ENCODE measurements at places on chromosomes 5 and 9.

- DNase-seq: no peak
Measured at GRCh38 chr9:129002992-129003391, 25.1 kb downstream of the SH3GLB2 start.

DNA sequence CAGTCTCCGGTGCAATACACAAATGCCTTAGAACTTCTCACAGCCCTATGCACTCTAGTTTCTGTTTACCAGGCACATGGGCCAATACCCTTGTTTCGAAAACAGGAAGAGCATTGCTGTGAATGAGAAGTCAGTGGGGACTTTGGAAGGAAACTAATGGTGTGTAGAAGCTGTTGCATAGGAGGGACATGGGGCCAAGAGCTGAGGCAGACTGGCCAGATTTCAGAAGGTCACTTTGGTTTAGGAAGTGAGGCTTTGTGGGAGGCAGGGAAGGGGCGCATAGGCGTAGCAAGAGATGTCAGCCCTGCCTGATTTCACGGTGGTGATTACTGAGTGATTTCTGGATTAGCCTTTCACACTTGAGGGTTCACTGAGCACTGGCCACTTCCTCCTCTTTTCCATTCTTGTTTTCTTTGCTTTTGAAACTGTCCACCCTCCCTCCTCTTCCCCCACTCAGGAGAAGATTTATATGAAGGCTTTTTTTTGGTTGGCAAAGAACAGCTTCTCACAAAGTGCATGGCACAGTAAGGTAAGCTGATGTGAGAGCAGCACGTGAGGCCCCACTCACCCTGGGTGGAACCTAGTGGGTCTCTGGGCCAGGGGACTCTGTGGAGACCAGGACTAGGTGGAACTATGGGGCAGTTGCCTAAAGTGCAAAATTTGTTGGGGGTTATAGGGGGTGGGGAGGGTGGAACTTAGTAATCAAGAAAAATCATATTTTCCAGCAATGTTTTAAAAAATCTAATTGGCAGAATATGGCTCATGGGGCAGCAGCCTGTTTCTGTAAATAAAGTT, 6.1 kb upstream of the TMEM252 start:
- no peak for DNase-seq

DNA sequence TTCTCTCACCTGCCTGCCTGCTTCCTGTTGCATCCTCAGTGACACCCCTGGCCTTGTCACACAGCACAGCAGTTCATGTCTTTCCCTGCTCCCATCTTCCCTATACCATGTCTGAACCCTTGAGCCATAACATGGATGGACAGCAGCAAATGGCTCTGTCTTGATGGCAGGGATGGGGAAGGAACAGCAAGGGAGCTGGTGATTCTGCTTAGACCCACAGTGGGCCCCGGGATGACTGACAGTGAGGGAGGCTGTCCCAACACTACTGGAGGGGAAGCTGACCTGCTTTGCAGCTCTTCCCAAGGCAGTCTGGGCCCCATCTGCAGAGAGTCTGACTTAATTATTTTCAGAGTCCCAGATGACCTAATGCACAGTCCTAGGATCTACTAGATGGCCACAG, 48.2 kb downstream of the MARCHF3 start:
- no peak for DNase-seq

DNA sequence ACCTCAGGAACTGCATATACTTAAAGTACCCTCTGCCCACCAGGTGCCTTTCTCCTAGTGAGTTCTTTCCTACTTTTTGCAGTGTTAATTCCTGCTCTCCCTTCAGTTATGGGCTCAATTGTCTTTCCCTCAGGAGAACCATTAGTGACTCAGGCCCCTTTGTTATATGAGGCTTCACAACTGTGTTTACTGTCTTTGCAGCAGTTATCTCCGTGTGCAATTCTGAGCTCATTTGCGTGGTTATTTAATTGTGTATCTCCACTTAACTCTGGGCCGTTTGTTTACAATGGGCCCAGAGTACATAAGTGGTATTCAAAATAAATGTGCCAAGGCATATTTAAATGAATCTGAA, 9.6 kb downstream of the FBXO38 start:
- DNase-seq: no peak

- DNase-seq: no peak
Measured at GRCh38 chr9:86990290-86990689, 43.0 kb upstream of the GAS1 start.

DNA sequence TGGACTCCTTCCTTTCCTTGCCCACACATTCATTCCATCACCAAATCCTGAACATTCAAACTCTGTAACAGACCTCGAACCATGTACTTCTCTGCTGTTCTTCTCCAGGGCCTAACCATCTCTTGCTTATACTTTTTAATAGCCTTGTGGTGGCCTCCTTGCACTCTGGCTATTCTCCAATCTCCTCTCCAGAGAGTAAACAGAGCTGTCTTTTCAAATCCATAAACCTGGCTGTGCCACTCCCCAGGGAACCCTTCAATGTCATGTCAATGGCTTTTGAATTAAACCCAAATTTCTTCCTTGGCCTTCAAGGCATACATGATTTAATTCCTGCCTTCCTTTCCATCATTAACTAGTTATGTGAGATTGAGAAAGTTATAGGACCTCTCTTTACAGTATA, 277.6 kb upstream of the EFNA5 start:
- DNase-seq: no peak

DNA sequence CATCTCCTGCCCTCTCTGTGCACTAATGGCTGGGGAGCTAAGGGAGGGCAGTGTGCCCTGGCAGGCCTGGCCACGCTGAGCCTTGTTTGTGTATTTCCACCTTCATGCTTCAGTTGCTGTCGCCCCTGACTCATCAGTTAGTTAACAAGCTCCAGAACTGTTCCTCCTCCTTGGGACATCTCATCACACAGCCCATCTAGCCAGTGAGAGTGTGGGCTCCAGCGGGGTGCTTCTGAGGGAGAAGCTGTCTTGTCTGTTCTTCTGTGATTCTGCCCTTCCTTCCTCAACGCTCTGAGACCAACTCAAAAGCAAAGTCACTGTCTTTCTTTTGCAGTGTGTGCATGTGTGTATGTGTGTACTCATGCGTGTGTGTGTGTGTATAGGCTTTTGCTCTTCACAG, 58.3 kb upstream of the CPEB4 start:
- DNase-seq: no peak

GRCh38 chr5:136023958-136024541, 4.7 kb upstream of the TGFBI start:
- no peak for DNase-seq

- peak; percentile 10 for DNase-seq
Measured at GRCh38 chr5:36089989-36090388, 23.3 kb upstream of the UGT3A2 start.

GRCh38 chr5:87298692-87299362, 31.1 kb downstream of the RASA1 start:
- no peak for DNase-seq

- no peak for DNase-seq
Measured at GRCh38 chr5:60340965-60341471, 358.9 kb downstream of the DEPDC1B start.

DNA sequence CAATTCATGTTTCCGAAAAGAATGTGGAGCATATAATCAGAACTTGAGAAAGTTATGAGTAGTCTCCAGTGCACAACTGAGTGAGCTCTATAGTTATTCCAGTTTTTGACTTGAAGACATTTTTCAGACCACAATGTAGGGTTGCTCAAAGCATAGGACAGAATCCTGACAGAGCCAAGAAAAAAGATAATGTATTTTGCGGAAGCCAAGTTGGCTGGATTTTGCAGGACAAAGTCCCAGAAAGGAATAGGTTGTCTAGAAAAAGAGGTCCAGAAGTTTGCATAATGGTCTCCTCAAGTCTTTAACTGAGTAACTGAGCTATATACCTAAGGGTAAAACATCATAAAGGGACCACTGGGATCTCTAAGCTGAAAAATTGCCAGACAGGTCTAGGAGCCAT, 1028.0 kb downstream of the TAF11L14 start:
- no peak for DNase-seq

DNA sequence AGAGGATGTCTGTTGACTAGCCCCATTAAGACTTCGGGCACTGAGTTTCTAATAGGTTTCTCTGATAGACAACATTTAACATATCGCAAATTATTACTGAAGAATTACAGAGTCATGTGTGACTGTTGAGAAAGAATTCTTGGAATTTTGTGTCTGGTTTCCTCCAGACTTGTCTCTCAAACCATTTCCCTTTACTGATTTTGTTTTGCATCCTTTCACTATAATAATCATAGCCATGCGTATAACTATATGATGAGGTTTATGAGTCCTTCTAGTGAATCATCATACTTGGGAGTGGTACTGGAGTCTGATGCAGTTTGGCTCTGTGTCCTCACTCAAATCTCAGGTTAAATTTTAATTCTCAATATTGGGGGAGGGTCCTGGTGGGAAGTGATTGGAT, 27.0 kb downstream of the ZNF169 start:
- DNase-seq: no peak

DNA sequence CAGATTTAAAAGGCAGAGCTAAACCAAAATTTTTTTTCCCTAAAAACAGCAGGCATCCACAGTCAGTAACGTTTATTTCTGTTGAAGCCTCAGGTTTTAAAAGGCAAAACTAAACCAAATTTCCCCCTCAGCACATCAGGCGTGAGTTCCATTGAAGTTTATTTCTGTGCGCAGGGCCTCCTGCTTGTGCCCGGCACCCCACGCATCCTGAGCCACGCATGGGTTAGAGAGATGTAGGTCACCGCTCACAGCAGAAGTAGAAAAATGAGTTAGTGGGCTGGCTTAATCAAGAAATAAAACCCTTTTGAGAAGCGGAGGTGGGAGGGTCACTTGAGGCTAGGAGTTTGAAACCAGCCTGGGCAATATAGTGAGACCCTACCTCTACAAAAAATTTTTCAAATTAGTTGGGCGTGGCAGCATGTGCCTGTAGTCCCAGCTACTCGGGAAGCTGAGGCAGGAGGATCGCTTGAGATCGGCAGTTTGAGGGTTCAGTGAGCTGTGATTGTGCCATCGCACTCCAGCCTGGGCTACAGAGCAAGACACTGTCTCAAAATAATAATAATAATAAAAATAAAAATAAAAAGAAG, 75.6 kb upstream of the SPIN1 start:
- peak; percentile 41 for DNase-seq

All from activated naive CD8-positive, alpha-beta T cell treated with anti-CD3 and anti-CD28 coated beads for 36 hours (primary cell).